ENCODE measurements at places on chromosomes 11 and 22.

DNA sequence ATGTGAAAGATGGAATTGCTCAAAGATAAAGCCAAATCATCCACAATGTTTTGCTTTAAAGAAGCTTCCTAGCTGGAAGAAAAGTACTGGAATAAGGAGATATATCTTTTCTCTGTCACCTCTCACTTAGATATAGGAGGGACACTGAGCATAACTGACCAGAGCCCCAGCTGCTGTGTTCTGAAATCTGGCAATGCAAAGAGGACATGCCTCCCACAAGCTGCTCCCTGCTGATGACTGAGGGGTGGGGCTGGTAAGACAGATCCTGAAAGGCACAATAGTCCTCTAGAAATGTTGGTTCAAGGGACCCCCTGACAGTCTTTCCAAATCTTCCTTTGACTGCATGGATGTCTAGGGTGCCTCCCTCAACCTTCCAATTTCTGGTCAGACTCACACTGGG lies 67.0 kb downstream of the SC5D start:
- no peak for DNase-seq

- DNase-seq, result no peak
These were observed 94.5 kb downstream of the FDX1 start for GRCh38 chr11:110524238-110524637.

DNA sequence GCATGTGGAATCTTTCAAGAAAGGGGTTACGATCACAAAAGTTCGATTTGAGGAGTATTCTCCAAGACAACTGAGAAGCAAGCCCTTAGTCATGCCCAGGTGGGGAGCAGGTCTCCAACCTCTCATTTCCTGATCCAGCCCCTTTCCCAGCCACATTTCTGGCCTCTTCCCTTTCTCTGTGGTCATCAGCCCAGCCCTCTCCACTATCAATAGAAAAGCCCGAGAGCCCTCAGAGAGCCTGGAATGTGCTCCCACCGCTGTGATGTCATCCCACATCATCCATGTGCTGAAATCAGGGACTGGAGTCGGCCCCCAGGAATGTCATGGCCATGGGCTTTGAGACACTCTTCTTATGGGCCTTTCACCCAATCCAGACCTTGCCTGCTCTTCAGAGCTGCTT lies 62.6 kb downstream of the KCNJ1 start:
- no peak for DNase-seq

DNA sequence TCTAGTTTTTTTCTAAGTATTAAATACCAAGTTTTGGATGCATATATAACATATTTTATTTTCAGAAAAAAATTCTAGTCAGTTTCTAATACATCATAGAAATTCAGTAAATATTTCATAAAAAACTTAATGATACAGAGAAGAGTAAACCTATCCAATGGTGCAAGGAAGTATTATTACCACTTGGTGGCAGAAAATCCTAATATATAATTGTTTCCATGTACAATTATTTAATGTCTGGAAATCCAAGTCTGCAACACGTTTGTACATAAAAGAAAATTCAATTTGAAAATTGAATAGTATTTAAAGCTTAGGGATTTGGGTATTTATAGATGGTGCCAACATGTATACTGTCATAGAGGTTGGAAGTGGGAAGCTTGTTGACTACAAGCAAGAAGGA lies 127.0 kb downstream of the TRPC6 start:
- no peak for DNase-seq

GRCh38 chr22:23800297-23801237 lies 13.8 kb downstream of the SMARCB1 start:
- no peak for DNase-seq

DNA sequence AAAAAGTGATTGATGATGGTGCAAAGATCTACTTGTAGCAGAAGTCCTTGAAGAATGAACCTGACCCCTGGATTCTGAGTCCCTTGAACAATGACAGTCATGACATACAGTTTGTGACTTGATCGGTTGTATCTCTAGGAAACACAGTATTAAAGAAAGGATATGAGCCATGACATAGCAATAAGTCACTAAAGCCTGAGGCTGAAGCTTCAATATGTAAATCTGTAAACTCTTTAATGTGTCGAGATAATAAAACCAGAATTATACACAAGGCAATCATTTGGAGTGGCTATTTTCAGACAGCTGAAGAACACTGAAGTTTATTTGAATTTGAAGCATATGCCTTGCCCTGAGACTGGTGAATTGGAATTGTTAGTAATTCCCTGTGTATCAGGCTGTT lies 911.5 kb upstream of the RAG2 start:
- no peak for DNase-seq

GRCh38 chr11:110077346-110077745 lies 15.8 kb upstream of the ZC3H12C start:
- DNase-seq, result no peak

DNA sequence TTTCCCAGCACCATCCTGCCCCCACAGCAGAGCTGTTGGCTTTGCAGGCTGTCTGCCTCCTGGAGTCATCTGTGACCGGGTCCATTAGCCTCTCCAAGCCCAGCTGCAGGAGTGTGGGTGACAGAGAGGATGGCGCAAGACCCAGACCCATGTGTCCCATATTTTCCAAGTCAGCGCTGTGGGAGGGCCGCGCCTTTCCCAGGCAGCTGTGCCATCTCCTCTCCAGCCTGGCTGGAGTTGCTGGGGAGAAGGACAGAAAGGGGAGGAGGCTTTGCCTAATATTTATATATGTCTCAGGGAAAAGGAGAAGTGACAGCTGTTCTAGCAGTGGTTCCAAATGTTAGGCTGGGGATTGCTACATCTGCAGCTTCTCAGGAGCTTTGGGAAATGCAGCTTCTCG lies 15.7 kb downstream of the DTX4 start:
- DNase-seq, result no peak

- no peak for DNase-seq
These were observed 130.0 kb upstream of the MTNR1B start for GRCh38 chr11:92839450-92839849.

GRCh38 chr11:6251990-6252473 lies 7.6 kb upstream of the CCKBR start:
- DNase-seq, result no peak

DNA sequence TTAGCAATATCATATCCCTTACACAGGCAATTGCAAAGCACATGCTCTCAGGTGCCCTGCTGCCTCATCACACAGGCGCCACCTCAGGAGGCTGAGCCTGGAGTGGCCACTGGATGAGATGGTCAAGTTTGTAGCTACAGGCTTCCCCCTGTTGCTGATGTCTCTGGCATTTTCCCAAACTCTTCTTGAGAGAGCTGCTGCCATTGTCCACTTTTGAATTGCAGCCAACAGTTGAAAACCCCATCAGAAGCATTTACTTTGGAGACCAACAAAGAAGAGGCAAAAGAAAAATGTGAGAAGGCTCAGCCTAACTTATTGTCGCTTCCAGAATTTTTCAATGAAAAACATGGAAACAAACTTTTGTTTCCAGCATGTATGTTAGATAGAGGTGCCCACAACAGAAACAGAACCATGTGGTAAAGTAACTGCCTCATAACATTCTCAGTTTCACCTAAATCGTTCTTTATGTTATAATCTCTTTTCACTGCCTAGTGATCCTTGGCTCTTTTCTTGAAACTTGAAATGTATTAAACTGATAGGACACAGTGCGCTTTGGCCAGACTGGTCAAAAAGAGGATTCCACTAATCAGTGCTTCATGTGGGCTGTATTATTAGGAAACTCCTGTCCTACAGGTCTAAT lies 47.6 kb upstream of the OR8B8 start:
- no peak for DNase-seq

Measured in stimulated activated CD8-positive, alpha-beta memory T cell treated with anti-CD3 and anti-CD28 coated beads, Interleukin-4, amount 100 ng/mL, for 1 hour (primary cell).